ENCODE measurements at places on chromosomes 4 and X.

GRCh38 chr4:142341268-142341667 lies 504.8 kb downstream of the INPP4B start:
- no peak for DNase-seq

GRCh38 chrX:68763481-68763880 lies 65.3 kb upstream of the EFNB1 start:
- no peak for DNase-seq

- DNase-seq = no peak
Observed at GRCh38 chrX:154429711-154430110, 1.2 kb downstream of the ATP6AP1 start.

- no peak for DNase-seq
Observed at GRCh38 chrX:119186763-119187162, 49.3 kb upstream of the PGRMC1 start.

Data from dermis blood vessel endothelial cell (primary cell).